SW480 (cell line): ENCODE measurements at places on chromosomes 1 and 21.

GRCh38 chr1:150281221-150281757 lies 1.1 kb upstream of the CIART start:
- DNase-seq, result no peak

DNA sequence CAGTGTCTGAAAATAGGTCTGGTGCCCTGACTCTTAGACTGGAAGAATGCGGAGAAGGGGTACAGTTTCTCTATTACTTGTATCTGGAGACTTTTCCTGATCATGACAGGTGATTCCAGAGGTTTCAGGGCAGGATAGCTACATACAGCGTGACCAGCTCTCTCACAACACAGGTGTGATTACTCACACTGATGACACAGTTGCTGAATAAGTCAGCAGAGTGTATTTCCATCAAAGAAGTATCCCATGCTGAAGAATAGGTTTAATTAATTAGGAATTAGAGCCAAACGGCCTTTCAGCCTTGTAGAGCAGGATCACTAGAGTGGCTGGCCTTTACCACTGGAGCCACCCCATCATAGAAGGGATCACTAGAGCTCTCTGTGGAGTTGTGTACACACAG lies 298.6 kb downstream of the LMX1A start:
- no peak for DNase-seq

DNA sequence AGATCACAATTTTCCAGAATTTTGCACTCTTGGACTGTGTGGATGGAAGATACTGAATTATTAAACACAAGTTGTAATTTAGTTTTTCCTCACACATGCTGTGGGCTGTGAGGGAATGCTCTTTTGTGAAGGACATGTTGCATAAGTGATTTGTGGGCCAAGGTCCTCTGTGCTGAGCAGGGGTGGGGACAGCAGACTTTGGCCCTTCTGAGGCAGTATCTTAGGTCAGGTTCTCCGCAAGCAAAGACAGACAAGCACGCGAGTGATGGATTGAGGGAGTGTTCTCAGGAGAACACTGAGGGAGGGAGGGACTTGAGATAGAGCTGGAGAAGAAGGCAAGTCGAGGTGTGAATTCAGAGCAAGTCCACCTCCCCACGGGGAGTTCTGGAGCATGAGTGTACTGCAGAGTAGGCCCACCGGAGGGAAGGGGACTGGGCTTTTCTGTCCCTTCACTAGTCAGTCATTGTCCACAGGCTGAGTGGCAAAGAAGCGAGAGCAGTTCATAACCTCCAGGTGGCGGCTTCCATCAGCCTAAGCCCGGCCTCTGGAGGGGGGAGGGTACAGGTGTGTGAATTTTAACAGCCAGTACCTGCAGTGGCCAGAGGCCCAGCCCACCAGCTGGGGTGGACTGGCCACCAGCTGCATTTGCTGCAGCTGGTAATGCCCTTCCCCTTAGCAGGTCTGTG lies 19.1 kb upstream of the CD101 start:
- no peak for DNase-seq

DNA sequence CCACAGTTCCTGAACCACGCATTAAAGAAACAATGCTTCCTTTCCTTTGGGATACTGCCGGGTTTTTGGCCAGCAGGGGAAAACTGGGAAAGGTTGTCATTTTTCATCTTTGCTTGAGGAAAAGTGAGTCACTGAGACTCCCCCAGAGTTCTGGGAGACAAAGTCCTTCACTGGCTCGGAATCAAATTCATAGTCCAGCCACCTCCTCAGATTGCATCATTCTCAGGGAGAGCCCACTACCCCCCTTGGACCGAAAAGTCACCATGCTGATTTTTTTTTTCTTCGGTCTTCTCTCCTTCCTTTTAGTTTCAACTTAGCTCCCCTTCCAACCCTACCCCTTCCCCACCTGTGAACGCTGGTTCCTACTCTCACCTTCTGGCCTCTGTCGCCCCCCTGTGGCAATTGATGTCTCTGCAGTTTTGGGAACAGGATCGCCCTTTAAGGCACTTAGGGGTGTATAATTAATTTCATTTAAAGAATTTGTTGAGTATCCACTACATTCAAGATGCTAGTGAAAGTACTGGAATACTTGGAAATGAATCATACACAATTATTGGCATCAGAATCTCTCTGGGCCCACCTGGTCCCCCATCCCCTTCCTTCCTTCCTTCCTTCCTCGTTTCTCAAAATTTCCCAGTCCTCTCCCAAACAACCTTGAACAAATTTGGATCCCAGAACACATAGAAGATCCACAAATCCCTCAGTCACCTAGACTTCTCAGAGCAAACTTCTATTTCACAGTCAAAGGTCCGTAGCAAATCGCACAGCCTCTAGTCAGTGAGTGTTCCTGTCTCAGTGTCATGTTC lies 6.9 kb downstream of the ACKR1 start:
- DNase-seq, result peak; percentile 33

- no peak for DNase-seq
Observed at GRCh38 chr1:109242387-109242786, 7.0 kb upstream of the CELSR2 start.

GRCh38 chr21:46559291-46559983 lies 45.4 kb downstream of the S100B start:
- no peak for DNase-seq

- DNase-seq, result no peak
Observed at GRCh38 chr1:3541936-3542335, 69.4 kb downstream of the MEGF6 start.

- DNase-seq, result peak; percentile 33
Observed at GRCh38 chr1:223718850-223719249, 6.5 kb downstream of the CAPN2 start.

- no peak for DNase-seq
Observed at GRCh38 chr1:201286445-201286844, 3.1 kb downstream of the PKP1 start.

DNA sequence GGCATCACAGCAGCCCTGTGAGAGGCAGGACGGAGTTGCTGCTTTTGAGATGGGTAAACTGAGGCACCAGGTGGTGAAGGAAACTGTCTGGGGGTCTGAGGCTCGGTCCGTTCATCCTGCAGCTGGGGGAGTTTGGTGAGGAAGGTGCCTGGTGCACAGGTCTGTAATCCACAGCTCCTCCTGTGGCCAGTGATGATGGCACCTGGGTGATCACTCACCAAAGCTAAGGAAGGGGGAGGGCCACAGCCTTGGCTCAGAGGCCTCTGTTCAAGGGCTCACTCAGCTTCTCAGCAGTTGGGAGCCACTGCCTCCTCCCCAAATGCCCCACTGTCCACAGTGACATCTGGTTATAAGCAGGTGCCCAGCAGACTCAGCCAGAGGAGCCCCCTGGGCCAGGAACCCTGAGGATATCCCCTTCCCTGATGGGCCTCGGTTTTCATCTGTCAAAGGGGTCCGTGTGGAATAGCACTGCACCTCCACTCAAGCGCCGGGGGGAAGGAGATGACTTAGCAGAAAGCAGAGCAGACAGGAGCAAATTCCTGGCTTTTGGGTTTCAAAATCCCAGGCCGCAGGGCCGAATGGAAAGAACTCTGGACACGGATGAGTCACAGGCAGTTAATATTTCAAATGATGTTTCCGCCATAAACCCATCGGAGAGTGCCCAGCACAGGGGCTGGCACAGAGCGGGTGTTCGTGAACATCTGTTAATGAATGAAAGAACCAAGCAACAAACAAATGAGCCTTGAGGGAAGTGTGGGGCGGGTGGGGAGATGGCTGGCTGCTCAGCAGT lies 82.8 kb downstream of the DMRTB1 start:
- peak; percentile 64 for DNase-seq

GRCh38 chr1:24963099-24963872 lies 33.2 kb upstream of the RUNX3 start:
- DNase-seq, result no peak

- DNase-seq, result no peak
Observed at GRCh38 chr1:101756411-101756810, 240.3 kb downstream of the OLFM3 start.

GRCh38 chr1:52601991-52602855 lies at the start of gene GPX7:
Gene GPX7, plus strand, starts transcription at chr1:52602371. Its CDS starts 39 bp downstream, at chr1:52602410.
- peak; percentile 8 for DNase-seq

- DNase-seq, result no peak
Observed at GRCh38 chr1:12293416-12293815, 63.6 kb downstream of the VPS13D start.

DNA sequence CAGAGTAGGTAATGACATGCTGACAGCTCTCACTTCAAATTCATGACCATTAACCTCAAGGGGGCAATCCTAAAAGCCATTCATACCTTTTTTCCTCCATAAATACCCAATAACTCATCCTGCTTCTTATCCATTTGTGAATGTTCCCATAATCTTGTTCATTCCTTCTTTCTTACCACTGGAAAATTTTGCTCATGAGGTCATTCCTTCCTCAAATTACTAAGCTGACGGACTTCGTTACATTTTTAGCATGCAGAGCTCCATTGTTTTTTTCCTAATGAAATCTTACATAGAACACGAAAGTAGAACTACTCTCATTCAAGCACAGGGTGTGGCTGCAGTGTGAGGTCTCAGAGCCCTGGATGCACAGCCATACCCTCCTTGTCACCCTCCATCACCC lies 276.5 kb upstream of the DPYD start:
- no peak for DNase-seq

DNA sequence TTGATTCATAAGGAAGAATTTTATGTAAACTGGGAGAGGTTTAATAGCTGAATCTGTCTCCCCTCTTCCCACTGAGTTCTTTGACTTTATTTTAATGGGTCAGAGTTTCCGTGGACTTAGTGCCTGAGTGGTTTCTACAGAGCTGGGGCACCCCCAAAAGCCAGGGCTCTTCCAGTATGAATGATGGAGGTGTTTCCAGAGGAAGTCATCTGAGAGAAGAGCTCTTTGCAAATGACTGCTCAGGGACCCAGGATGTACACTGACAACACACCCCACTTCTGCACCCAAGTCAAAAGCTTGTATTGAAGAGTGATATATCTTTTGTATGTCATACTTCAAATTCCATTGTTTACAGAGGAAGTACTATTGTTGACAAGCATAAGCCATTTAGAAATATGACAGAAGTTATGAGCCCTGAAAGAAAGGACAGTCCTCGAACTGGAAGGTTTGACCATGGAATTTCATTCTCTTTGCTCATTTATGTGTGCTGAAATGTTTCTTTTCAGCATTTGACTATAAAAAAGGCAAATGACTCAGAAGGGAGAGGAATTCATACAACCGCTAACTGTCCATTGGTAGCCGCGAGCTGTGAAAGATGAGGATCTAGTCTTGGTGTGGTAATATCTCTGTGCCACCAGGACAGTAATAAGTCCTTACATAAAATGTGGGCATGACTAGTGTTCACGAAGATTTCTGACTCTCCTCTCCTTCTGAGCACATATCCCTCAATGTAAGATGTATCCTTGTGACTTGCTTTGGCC lies 25.4 kb upstream of the LMX1A start:
- no peak for DNase-seq

- no peak for DNase-seq
Observed at GRCh38 chr1:26684763-26685508, 10.9 kb upstream of the ARID1A start.

DNA sequence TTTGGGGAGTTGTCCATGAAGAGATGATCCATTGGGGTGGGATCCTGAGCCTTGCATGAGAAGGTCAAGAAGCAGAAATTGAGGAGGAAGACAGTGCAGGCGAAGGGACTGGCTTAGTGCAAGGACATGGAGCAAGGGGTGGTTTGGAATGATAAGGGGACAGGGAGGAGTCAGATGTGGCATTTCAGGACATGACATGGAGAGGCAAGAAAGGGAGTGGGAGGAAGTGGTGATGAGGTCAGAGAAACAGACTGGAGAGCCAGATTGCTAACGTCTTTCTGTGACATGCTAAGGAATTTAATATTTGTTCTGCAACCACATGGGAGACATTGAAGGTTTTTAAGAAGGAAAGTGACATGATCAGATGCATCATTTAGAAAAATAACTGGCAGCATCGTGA lies 346.8 kb upstream of the FMN2 start:
- no peak for DNase-seq

DNA sequence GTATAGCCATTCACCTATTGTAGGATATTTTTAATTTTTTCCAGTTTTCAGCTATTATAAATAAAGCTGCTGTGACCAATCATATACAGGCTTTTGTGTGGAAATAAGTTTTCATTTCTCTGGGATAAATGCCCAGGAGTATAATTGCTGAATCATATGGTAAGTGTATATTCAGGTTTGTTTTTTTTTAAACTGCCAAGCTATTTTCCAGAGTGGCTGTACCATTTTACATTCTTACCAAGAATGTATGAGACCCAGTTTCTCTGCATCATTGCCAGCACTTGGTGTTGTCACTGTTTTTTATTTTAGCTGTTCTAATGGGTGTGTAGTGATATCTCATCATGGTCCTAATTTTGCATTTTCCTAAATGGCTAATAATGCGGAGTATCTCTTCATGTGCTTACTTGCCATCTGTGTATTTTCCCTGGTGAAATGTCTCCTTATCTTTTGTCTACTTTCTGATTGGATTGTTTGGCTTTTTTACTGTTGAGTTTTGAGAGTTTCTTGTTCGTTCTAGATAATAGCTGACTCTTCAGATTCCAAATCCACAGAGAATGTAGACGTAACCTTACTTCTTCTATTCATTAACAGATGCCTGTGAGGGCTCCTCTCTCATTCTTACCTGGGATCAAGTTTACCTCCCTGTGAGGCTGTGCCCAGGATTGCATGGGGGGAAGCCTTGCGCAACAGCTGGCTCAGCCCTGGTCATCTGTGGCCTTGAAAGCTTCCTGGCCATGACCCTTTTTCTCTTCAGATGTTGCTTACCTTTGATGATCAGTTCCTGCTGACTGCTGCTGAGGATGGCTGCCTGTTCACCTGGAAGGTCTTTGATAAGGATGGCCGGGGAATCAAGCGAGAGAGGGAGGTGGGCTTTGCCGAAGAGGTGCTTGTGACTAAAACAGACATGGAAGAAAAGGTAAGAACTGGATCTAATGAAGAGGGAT lies 42.6 kb downstream of the CFAP57 start:
- DNase-seq, result no peak

DNA sequence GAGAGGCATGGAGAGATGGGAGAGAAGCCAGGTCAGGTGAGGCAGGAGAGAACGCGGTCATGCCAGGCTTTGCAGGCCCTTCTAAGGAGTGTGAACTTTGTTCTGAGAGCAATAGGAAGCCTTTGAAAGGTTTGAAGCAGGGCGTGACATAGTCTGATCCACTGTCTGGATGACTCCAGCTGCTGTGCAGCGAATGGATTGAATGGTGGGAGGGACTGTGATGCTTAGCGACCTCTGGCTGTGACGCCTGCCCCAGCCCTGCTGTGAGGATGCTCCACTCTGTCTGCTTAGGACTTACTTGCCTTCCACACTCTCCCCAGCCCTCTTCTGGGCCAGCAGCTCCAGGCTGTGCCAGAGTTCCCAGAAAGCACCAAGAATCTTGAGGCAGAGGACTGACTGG lies 41.8 kb upstream of the POU3F1 start:
- DNase-seq, result peak; percentile 54

- no peak for DNase-seq
Observed at GRCh38 chr1:234716908-234717375, 107.0 kb upstream of the IRF2BP2 start.
